ENCODE measurements at places on chromosomes 12 and 14.

DNA sequence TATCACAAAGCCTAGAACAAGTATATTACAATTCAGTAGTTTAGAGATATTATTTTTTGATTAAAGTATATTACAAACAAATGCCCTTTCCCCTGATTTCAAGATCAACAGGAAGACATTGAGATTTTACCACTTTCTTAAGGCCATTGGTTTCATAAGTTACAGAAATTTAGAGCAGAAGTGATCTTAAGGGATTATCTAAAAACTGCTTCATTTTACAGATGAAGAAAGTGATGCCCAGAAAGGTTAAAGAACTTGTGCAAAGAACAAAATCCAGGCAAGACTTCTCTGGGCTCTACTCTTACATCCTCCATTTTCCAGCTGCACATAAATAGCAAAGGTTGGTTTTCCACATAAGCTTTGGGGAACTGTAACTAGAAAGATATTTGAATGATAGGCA lies 87.5 kb downstream of the DUSP6 start:
- no peak for DNase-seq

GRCh38 chr12:15613981-15614380 lies 175.2 kb downstream of the EPS8 start:
- no peak for DNase-seq

GRCh38 chr14:90660865-90661570 lies 155.2 kb downstream of the TTC7B start:
- no peak for DNase-seq

DNA sequence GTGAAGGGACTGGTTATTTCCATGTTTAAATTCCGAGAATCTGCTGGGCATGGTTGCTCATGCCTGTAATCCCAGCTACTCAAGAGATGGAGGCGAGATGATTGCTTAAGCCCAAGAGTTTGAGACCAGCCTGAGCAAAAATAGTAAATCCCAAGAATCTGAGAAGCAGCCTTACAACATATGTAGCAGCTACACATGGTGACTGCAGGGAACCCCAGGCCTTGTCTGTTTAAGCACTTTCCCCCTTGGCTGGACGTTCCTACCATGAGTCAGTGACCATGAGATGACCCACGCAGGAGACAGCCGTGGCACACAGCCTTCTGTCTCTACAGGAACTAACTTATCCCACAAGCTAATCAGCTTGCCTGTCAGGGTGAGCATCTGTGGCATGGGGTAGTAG lies 5.5 kb upstream of the SLC24A4 start:
- no peak for DNase-seq

All from tibial artery (tissue), 4 donors.